GOT3 (cell line): ENCODE measurements at places on chromosomes 7 and 10.

DNA sequence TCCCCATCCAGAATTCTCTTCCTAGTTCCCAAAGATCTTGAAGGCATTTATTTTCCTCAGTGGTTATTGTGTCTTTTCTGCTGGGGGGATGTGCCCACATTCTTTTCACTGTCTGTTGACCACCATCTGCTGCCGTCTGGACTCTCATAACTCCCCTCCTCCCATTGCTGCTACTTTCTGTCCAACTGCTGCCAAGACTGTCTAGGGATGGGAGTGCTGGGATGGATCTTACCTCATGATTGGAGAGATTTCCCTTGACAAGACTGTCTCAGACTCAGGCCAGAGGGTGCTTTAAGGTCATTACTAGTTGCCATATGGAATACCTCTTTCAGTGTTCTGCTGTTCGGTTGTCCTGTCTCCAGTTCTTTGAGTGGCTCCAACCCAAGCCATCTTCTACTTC is 141.6 kb downstream of the C1GALT1 start:
- no peak for DNase-seq

- no peak for DNase-seq
Measured at GRCh38 chr7:112453505-112454171, 3.4 kb downstream of the IFRD1 start.

DNA sequence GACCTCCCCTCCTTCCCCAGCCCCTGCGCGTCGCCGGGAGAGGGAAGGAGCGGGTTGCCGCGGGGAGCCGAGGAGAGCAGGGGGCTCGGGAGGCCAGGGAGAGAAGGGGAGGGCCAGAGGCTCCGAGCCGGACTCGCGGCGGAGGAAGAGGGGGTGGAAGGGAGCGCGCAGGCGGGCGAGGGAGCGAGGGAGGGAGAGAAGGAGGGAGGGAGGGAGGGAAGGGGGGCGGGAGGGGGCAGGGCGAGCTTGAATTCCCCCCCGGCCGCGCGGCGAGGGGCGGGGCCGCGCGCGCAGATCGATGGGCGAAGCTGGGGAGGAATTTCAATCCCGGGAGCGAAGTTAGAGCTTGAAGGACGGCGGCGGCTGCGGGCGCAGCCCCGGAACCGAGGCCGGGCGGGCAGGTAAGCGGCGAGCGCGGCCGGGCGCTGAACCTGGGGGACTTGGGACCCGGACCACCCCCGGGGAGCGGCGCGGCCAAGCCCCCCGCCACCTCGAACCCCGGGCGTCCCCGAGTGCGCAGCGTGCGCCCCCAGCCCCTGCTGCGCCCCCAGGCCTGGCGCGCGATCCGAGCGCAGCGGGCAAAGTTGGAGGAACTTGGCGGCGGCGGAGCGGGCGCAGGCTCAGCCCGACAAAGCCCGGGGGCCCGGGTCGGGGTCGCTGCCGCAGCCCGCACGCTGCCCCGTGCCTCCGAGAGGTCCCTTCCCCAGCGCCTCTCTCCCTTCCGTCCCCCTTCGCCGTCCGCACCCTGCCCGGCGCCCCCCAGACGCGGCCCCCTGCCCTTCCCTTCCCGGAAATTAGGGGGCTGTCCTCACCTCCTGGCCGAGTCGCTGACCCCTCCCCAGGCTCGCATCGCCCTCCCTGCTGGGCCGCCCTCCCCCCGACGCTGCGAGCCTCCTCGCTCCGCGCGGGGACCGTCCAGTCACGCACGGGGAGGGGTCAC is at the start of gene ELFN1:
TSS of gene ELFN1 (plus strand) at position 324 of the 940 bp plus-strand sequence. CDS start 74,320 bp downstream, outside the sequence.
- DNase-seq: no peak

DNA sequence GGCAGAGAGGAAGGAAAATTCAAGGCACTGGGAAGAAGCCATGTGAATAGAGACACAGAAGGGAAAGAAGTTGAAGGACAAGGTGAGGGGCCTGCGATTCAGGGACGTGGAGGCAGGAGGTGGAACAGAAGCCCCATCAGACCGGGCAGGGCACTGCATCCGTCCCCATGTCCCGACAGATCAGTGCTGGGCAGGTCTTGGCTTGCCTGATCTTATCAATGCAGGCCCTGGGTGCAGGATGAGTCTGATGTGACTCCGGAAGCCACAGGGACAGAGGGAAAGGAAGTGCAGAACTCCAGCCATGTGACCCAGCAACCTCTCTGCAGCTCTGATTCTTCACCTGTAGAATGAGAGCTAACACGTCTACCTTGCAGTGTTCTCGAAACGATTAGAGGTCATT is 136.2 kb upstream of the CTBP2 start:
- no peak for DNase-seq

DNA sequence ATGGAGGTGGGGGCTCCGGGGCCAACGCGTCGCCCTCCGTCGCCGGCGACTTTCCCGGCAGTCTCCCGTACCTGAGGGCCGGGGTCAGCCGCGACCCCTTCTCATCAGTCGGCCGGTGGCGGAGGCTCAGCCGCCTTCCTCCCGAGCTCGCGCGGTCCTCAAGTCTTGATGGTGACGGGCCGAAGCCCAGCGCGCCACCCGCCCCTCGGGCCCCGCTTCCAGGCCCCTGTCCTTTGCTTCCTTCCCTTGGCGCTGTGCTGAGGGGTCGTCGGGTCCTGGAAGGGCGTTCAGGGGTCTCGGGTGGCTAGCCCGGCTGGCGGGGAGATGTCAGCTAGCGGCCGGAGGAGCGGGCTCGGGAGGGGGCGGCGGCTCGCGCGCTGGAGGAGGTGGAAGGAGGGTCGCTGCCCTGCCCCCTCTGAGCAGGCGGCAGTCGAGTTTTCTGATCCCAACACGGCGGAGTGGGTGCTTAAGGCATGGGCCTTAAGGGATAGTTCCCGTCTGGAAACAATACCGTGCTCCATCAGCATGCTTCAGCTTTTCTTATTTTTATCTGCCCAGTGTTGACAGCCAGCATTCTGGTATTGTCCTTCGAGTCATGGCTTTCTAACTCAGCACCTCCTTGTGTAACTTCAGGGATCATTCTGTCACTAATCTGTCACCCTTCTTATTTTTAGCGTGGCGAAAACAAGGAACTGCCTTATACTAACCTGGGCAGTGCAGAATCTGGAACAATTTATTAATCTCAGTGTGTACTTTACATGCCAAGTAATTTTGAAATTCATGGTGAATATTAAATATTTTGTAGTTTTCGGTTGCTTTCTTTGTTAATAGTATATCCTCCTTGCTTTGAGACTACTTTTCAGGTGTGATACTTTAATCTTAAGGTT is 748 bp downstream of the PHTF2 start:
- DNase-seq: no peak

GRCh38 chr7:38798552-38799267 is 110.3 kb downstream of the VPS41 start:
- no peak for DNase-seq

DNA sequence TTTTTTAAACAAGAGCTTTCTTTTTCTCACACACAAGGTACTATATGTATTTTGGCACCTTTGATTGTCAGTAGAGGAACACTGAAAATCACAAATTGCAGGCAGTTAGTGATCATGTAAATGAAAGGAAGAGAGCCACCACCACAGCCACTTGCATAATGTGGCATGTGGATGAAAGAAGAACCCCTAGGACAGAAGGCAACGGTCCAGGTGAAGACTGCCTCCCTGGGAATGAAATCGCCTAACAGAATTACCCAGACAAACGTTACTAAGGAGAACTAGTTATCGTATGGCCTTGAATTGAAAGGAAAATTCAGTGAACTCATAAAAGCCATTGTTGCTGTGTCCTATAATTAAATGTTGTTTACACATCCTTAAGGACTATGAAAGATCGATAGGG is 41.2 kb upstream of the PTPRZ1 start:
- no peak for DNase-seq
